ENCODE measurements at places on chromosomes 11 and 22. TPM values are rescaled to one million over a fixed set of nuclear protein-coding genes. Genes with fewer than 3 reads are reported as not detected.

DNA sequence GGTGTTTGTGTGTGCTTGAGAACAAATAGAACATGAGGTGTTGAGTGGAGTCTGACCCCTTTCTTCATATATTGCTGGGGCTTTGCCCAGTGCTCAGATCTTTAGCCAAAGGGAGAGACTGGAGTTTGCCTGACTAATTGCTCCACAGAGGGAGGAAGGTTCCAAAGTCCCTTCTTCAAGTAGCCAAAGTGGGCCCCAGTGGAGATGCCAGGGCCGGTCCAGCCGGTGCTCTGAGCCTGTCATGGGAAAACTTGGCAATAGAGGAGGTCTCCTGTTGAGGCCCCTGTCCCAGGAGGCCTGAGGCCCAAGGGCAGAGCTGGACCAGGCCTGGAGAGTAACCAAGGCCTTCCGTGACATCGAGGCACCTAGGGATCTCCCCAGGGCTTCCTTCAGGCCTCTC lies 112.3 kb downstream of the DSCAML1 start:
- DNase-seq: no peak
- no peaks in the 10 kb centered on the region for H3K4me1 ChIP-seq
- H3K27ac ChIP-seq: no peak overlapping the region
- no peak overlapping the region for H3K4me3 ChIP-seq

- no peak for DNase-seq
- H3K4me3 ChIP-seq: peak overlapping the region; percentile 45
- no peak overlapping the region for H3K27ac ChIP-seq
- peaks cover 36% of the 10 kb centered on the region for H3K4me1 ChIP-seq
- H3K27me3 ChIP-seq: peaks cover 35% of the 10 kb centered on the region
- H3K36me3 ChIP-seq: no peaks in the 10 kb centered on the region
Measured at GRCh38 chr11:46333394-46333947, 13.8 kb upstream of the DGKZ start.

DNA sequence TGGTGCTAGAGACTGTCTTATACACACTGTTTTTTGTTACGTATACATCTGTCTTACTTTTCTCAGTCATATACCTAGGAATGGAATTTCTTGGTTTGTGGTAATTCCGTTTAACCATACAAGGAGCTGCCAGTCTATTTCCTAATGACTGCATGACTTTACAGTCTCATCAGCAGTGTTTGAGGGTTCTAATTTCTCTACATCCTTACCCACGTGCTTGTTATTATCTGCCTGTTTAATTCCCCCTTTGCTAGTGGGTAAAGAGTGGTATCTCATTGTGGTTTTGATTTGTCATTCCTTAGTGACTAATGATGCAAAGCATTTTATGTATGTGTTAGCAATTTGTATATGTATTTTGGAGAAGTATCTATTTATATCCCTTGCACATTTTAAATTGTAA lies 1008.0 kb downstream of the FAM181B start:
- no peak overlapping the region for H3K27ac ChIP-seq
- no peak for DNase-seq
- no peaks in the 10 kb centered on the region for H3K27me3 ChIP-seq
- H3K36me3 ChIP-seq: peaks cover 3% of the 10 kb centered on the region
- H3K4me3 ChIP-seq: no peak overlapping the region

- no peaks in the 10 kb centered on the region for H3K4me1 ChIP-seq
- no peak overlapping the region for H3K27ac ChIP-seq
- DNase-seq: no peak
Measured at GRCh38 chr11:6544921-6545850, 48.1 kb downstream of the DNHD1 start.

DNA sequence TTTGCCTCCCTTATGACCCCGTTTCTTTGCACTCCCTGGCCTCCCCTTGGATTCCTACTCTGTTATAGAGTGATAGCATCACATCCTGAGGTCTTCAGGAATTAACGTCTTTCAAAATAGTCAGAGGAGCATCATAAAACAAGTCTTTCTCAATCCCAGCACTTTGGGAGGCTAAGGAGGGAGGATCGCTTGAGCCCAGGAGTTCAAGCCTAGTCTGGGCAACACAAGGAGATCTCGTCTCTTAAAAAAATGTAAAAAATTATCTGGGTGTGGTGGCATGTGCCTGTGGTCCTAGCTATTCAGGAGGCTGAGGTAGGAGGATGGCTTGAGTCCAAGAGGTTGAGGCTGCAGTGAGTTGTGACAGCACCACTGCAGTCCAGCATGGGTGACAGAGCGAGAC lies 68.7 kb upstream of the AMPD3 start:
- H3K4me3 ChIP-seq: no peak overlapping the region
- no peaks in the 10 kb centered on the region for H3K36me3 ChIP-seq
- peaks cover 21% of the 10 kb centered on the region for H3K27me3 ChIP-seq
- no peak for DNase-seq
- peaks cover 35% of the 10 kb centered on the region for H3K4me1 ChIP-seq

DNA sequence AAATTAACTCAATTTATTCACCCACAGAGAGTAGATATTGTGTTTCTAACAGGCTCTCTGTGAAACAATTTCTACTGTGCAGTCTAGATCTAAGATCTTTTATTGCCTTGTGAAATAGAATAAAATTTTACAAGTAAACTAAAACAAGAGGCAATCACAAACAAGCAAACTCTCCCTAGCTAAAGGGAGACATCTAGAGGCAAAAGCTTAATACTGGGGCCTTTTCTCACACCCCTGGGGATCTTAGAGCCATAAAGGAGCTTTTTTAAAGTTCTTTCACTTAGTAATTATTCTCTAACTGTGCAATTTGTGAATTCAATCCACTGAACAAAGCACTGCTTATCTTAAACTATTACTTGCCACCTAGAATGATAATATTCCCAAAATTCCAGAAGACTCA lies 19.7 kb downstream of the ALG9 start:
- H3K27ac ChIP-seq: no peak overlapping the region
- H3K4me1 ChIP-seq: peaks cover 10% of the 10 kb centered on the region
- no peak for DNase-seq
- H3K4me3 ChIP-seq: no peak overlapping the region
- H3K27me3 ChIP-seq: no peaks in the 10 kb centered on the region
- H3K36me3 ChIP-seq: peaks cover 27% of the 10 kb centered on the region

GRCh38 chr11:113722221-113722620 lies 16.1 kb upstream of the TMPRSS5 start:
- H3K27me3 ChIP-seq: no peaks in the 10 kb centered on the region
- no peaks in the 10 kb centered on the region for H3K4me1 ChIP-seq
- DNase-seq: no peak
- no peak overlapping the region for H3K4me3 ChIP-seq

- H3K4me1 ChIP-seq: no peaks in the 10 kb centered on the region
- no peaks in the 10 kb centered on the region for H3K27me3 ChIP-seq
- H3K27ac ChIP-seq: no peak overlapping the region
- H3K36me3 ChIP-seq: peaks cover 19% of the 10 kb centered on the region
Measured at GRCh38 chr22:41505511-41506220, 36.7 kb downstream of the ACO2 start.

- no peaks in the 10 kb centered on the region for H3K27me3 ChIP-seq
- no peak overlapping the region for H3K4me3 ChIP-seq
- H3K36me3 ChIP-seq: no peaks in the 10 kb centered on the region
- DNase-seq: no peak
- H3K27ac ChIP-seq: no peak overlapping the region
Measured at GRCh38 chr22:37701141-37701786, 4.4 kb downstream of the TRIOBP start.

GRCh38 chr11:134573857-134574256 lies 161.8 kb upstream of the B3GAT1 start:
- peak; percentile 80 for DNase-seq
- no peaks in the 10 kb centered on the region for H3K36me3 ChIP-seq
- peaks cover 8% of the 10 kb centered on the region for H3K27me3 ChIP-seq

The LMO1 gene
- total RNA-seq: not detected

The CTSW gene
- total RNA-seq: not detected

The CRYBA4 gene
- total RNA-seq: not detected

The OR51B4 gene
- not detected for total RNA-seq

The TTLL1 gene
- total RNA-seq: 21.5 TPM

The RIN1 gene
- 23.6 TPM for total RNA-seq
